ENCODE measurements at places on chromosomes 1 and 21. TPM values are rescaled to one million over a fixed set of nuclear protein-coding genes. Genes with fewer than 3 reads are reported as not detected.

Gene NIBAN1
- 0.68 TPM for total RNA-seq

Gene INSRR
- total RNA-seq: not detected

Gene OR11L1
- not detected for total RNA-seq

Gene FCRLB
- 0.98 TPM for total RNA-seq

Gene NBPF6
- total RNA-seq: not detected

Gene TSPAN2
- total RNA-seq: 0.55 TPM

Gene KLF17
- not detected for total RNA-seq

Gene CYB5RL
- total RNA-seq: 3.2 TPM

Gene OR2T35
- total RNA-seq: not detected

Gene LCE1D
- total RNA-seq: not detected

Gene GALE
- total RNA-seq: 46.9 TPM

Gene GBP5
- 1.3 TPM for total RNA-seq

Gene AURKAIP1
- 129 TPM for total RNA-seq

Gene CRNN
- not detected for total RNA-seq

Gene PLA2G2D
- not detected for total RNA-seq

Gene DEPDC1
- 0.15 TPM for total RNA-seq

Gene DENND1B
- 6.8 TPM for total RNA-seq

Gene ACOT11
- 1.0 TPM for total RNA-seq

Gene SLAMF6
- 0.98 TPM for total RNA-seq

Gene RIPPLY3
- not detected for total RNA-seq

Gene ABCA4
- total RNA-seq: 0.49 TPM

Gene MX1
- 10.7 TPM for total RNA-seq

Data from right lobe of liver (tissue), 6 donors.